ENCODE measurements at places on chromosomes 7 and 10. TPM values are rescaled to one million over a fixed set of nuclear protein-coding genes. Genes with fewer than 3 reads are reported as not detected.

Gene EMX2
- not detected for total RNA-seq

Gene ADCY1
- 0.28 TPM for total RNA-seq

Gene RET
- total RNA-seq: 0.28 TPM

Gene PRSS37
- not detected for total RNA-seq

Gene PAPSS2
- total RNA-seq: 147 TPM

Gene CLCN1
- 0.14 TPM for total RNA-seq

Gene RADIL
- 0.57 TPM for total RNA-seq

Gene ACBD7
- total RNA-seq: 0.43 TPM

Gene CCL26
- total RNA-seq: 4.8 TPM

Gene MYO1G
- total RNA-seq: under 0.01 TPM

Gene GPR15LG
- not detected for total RNA-seq

Gene SEMA3D
- 12.1 TPM for total RNA-seq

Gene VAX1
- total RNA-seq: not detected

Gene PIK3CG
- total RNA-seq: 0.09 TPM

Gene TWIST1
- 42.2 TPM for total RNA-seq

Gene CH25H
- 0.55 TPM for total RNA-seq

Gene AKR1C4
- total RNA-seq: not detected

Gene SEPTIN7
- total RNA-seq: 235 TPM

Gene CFTR
- 0.14 TPM for total RNA-seq

Gene MLXIPL
- total RNA-seq: 0.37 TPM

Gene SEMA4G
- 0.92 TPM for total RNA-seq

Gene CYP2C19
- not detected for total RNA-seq

Gene CACNB2
- 9.0 TPM for total RNA-seq

Gene INA
- total RNA-seq: 0.28 TPM

Gene CALHM1
- total RNA-seq: not detected

Gene SPAM1
- not detected for total RNA-seq

Gene FAM237B
- not detected for total RNA-seq

Gene DNAJC12
- 4.3 TPM for total RNA-seq

Gene TLX1
- not detected for total RNA-seq

Gene STRIP2
- 4.3 TPM for total RNA-seq

Gene C7orf33
- total RNA-seq: not detected

Gene ITGB8
- 47.1 TPM for total RNA-seq

Gene GLCCI1
- 9.0 TPM for total RNA-seq

Gene NEUROG3
- not detected for total RNA-seq
